HS-27A (cell line): ENCODE measurements at places on chromosomes 7 and 10.

- DNase-seq, result peak; percentile 47
Observed at GRCh38 chr10:29023678-29024077, 265.2 kb upstream of the LYZL1 start.

DNA sequence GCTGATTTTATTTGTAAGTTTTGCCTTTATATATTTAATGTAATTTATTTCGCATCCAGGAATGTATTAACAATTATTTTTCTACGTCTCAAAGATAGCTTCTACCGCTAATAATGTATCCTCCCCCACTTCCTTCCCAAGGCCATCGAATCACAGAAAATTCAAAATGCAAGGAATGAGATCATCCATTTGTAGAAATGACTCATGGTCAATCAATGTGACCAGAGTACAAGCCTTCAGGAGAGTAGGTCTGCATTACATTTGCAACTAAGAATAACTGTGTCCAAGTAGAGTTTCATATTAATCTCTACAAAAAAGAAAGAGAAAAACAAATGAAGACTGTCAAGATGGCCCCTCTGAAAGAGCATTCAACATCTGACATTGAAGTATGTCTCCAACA is 205.9 kb upstream of the PHF14 start:
- no peak for DNase-seq

DNA sequence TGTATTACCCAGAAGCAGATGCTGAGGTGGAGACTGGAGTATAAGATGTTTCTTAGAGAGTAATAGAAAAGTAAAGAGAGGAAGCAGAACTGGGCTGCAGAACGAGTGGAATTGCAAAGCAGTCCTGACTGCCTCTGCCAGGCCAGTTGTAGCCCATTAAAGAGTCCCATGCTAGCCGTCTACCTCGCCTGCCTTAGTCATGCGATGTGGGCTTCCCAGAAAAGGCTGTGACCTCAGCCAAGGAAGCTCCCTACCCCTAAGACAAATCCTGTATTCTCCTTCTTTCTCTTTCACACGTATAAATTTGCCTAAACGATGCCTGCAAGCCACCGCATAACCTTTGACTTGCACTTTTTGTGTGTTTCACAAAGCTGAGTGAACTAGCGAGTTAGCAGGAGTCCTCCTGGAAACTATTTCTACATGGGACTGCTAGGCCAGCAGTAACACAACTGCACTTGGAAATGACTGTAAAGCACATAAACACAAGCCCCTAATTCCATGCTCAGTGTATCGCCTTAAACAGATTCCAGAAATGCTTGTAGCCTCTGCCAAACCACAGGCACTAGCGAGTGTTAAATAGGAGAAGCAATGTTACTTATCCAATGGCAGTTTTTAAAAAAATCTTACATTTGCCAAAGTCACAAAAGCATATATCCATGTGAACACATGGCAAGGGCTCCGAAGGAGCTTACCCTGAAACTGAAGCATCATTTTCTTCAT is 47.4 kb upstream of the GNAI1 start:
- peak; percentile 64 for DNase-seq

DNA sequence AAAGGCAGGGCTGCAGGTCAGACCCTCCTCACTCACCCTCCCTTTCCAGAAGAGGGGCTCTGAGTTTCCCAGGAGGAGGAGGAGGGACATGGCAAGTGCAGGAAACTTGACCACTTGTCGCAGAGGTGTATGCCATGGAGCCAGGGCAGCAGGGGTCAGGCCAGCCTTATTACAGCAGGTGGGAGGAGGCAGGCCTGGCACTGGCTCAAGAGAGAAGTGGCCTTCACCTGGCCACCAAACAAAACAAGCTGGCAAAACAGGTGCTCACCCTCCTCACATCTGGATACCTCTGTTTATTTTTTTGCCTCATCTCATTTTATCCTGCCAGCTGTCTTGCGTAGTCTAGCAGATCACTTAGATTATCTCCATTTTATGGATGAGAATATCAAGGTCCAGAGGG is 12.5 kb downstream of the COL13A1 start:
- no peak for DNase-seq

- no peak for DNase-seq
Observed at GRCh38 chr10:117462424-117462792, 80.1 kb upstream of the EMX2 start.

GRCh38 chr7:116357781-116358670 is 141.5 kb upstream of the CAV2 start:
- DNase-seq, result no peak

- no peak for DNase-seq
Observed at GRCh38 chr7:5500777-5501350, 77.2 kb upstream of the TNRC18 start.

DNA sequence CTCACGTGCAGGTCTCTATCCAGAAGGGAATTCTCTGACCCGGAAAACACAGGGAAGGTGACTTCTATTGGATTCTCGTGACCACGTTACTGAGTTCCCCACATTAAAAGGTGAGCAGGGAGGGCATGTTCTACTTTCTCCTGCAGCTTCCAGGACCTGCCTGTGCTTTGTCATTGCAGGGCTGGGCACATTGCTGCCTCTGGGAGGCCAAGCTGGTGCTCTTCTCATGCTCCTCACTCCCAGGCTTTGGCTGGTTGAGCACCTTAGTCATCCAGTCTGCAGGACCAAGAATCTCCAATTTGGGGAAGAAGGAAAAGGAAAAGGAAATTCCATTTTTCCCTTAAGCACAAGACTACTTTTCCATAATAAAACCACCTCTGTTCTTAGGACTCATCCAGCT is 86.5 kb upstream of the TMEM72 start:
- no peak for DNase-seq

- no peak for DNase-seq
Observed at GRCh38 chr10:108597031-108597430, 1326.3 kb downstream of the XPNPEP1 start.

- no peak for DNase-seq
Observed at GRCh38 chr7:27947586-27948278, 207.8 kb downstream of the TAX1BP1 start.

- DNase-seq, result no peak
Observed at GRCh38 chr7:135933509-135934188, 43.5 kb downstream of the MTPN start.

- DNase-seq, result no peak
Observed at GRCh38 chr7:39946693-39947092, 3.4 kb upstream of the CDK13 start.

GRCh38 chr10:68954904-68955303 is 1.1 kb upstream of the DDX21 start:
- DNase-seq, result no peak

DNA sequence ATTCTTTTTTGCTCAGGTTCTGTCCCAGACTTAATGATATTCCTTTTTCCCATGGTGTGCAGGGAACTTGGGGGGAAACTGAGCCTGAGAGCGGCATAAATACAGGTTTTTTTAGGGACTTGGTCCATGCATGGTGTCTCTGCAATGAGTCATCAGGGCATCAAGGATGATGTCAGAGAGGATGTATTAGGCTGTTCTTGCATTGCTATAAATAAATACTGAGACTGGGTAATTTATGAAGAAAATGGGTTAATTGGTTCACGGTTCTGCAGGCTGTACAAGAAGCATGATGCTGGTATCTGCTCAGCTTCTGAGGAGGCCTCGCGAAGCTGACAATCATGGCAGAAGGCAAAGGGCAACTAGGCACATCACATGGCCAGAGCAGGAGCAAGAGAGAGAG is 185.4 kb downstream of the RAB11FIP2 start:
- no peak for DNase-seq

DNA sequence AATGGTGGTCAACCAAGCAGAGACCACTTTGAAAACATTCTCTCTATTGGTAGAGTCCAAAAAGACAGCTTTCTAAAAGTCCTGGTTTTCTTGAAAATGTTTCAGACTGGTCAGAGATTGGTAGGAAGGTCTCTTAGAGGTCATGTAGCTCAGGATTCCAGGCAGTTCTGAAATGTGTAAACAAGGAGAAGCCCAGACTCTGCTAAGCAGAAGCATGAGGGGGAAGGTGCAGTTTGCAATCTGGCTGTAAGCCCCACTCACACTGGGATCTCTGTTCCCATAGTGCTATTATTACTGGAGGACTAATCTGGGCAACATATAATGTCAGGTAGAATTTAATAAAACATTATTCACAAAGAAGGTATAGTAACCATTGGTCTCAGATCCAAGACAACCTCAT is 101.1 kb downstream of the MAGI2 start:
- DNase-seq, result no peak

GRCh38 chr7:101820703-101821102 is 3.3 kb downstream of the CUX1 start:
- DNase-seq, result no peak

GRCh38 chr10:58319599-58319998 is 15.2 kb upstream of the UBE2D1 start:
- DNase-seq, result no peak

DNA sequence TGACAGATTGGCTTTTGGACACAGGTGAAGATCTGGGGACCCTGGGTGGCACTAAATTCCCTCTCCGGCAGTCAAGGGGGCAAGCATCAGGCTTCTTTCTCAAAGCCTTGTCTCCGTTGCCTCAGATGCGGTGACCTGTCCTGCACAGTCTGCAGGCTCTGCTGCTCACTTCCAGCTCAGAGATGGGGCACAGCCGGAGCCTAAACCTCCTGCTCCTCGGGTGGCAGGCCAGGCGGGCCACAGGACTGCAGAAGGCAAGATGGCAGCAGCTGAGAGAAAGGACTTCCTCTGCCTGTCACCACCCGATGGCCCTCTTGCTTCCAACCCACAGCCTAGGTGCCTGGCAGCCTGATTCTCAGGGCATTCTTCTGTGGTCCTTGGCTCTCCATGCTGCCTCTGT is 44.4 kb downstream of the ZC3HC1 start:
- no peak for DNase-seq

- no peak for DNase-seq
Observed at GRCh38 chr7:51230723-51231122, 85.9 kb downstream of the COBL start.

GRCh38 chr7:111933609-111934008 is 272.6 kb downstream of the DOCK4 start:
- DNase-seq, result no peak

GRCh38 chr7:77269360-77270093 is 69.9 kb upstream of the FGL2 start:
- DNase-seq, result no peak

- DNase-seq, result no peak
Observed at GRCh38 chr7:104328296-104328969, at the start of gene LHFPL3. Gene LHFPL3, plus strand, starts transcription at chr7:104328603.

DNA sequence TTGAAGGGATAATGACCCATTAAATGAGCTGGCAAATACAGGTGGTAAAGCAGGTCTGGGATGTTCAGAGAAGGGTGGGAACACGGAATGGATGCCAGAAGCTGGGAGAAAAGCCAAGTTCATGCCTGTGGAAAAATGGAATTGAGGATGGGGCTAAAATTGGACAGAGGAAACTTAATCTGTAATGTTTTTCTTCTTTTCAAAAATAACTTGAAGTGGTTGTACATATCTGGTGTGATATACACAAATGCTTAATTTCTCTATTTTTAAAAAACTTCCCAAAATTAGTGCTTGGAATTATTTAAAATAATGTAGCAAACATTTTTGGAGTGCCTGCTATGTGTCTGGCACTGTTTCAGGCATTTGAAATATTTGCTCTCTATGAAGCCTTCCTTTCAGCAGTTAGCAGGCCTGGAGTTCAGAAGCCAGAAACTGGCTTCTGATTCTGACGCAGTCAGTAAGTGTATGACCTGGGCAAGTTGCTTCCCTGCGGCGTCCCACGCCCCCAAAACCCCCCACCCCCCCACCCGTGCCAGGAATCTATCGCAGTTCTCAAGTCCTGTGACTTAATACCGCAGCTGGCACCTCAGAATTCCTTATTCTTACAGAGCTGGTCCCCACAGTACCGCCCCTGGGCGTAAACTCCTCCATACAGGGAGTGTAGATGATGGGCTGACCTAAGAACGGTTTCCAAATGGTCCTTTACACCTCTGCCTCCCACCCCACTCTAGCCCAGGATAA is 828 bp upstream of the MALSU1 start:
- DNase-seq, result peak; percentile 60

DNA sequence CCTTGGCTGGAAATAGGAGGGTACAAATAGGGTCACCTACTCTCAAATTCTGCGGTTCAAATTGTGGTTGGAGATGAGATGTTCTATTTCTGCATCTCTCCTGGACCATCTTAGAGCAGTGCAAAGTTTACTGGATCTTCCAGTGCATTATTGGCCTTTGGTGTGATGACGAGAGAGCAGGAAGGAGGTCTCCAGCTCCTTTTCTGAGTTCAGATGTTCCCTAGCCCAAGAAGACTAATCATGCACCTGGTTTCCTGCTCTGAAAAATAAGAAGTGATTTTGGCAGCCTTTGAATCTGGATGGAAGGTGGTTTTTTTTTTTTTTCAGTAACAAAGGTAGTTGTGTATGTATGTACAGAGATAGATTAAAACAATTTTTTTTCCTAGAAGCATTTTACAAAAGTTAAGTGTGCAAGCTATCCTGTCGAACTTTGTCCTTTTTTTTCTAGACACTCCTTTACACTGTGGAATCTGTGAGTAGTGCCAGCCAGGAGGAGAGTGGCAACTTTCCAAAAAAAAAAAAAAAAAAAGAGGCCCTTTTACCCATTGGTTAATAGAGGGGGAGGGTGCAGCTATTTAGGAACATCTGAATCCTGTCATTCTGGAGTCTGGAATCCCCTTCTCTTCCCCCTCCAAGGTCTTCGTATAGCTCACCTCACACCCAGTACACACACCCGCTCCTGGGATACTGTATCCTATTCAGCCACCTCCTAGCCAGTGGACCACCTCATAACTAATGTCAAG is 26.3 kb downstream of the PAPSS2 start:
- no peak for DNase-seq

- DNase-seq, result no peak
Observed at GRCh38 chr10:101385866-101386658, 32.1 kb downstream of the BTRC start.

DNA sequence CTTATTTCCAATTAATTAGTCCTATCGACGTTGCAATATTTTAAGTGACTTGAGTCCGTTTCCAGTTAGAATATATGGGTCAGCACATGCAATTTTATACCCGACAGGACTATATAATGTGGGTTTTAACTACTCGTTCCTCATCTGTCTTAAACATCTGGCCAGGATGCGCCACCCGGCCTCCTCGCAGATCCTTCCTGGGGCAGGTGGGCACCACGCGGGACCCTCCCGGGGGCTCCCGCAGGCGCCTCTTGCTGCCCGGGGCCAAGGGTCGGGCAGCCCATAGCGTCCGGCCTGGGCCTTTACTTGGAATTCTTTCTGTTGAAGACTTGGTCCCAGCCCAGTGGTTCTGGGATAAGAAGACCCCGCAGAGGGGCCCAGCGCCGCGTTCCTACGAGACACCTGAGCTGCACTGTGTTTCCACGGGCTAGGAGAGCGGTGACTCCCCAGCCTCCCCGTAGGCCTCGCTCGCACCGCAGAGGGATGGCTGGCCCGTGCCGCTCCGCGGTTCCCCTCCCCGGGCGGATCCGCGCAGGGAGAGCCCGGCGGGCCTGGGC is 10.1 kb upstream of the MNX1 start:
- DNase-seq, result no peak

DNA sequence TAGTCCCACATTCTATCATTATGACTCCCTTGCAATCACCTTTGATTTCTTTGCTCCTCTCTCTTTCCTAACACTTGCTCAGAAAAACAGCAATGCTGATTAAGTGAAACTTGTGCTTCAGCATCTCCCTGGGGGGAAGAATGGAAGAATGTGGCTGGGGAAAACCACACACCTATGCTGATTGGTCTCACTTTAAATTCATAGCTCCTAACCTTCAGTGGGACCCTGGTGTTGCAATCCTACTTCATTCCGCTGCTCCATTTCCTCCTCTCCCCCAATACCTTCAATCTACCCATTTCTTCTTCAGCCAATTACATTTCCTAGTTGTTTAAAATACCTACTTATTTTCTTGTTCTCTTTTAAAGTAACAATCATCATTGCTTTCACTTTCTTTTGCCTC is 1166.7 kb upstream of the C7orf33 start:
- DNase-seq, result no peak
